ENCODE measurements at places on chromosomes 12 and 14. TPM values are rescaled to one million over a fixed set of nuclear protein-coding genes. Genes with fewer than 3 reads are reported as not detected.

The AVPR1A gene
- total RNA-seq: 5.1 TPM

- DNase-seq: no peak
- H3K27ac ChIP-seq: no peak overlapping the region
- no peaks in the 10 kb centered on the region for H3K4me1 ChIP-seq
- H3K4me3 ChIP-seq: no peak overlapping the region
- no peaks in the 10 kb centered on the region for H3K27me3 ChIP-seq
Measured at GRCh38 chr14:102238131-102238530, 66.8 kb downstream of the MOK start.

GRCh38 chr12:10672231-10672868 lies 1.5 kb downstream of the STYK1 start:
- H3K4me3 ChIP-seq: peak overlapping the region; percentile 87
- peak overlapping the region; percentile 94 for H3K27ac ChIP-seq
- peaks cover 48% of the 10 kb centered on the region for H3K27me3 ChIP-seq

- no peak overlapping the region for H3K4me3 ChIP-seq
- no peak overlapping the region for H3K27ac ChIP-seq
- H3K4me1 ChIP-seq: peaks cover 15% of the 10 kb centered on the region
- no peak for DNase-seq
Measured at GRCh38 chr14:24924544-24924943, 125.4 kb downstream of the STXBP6 start.

The CFAP54 gene
- 0.93 TPM for total RNA-seq

The RASAL1 gene
- total RNA-seq: 0.58 TPM

The PRB2 gene
- not detected for total RNA-seq

DNA sequence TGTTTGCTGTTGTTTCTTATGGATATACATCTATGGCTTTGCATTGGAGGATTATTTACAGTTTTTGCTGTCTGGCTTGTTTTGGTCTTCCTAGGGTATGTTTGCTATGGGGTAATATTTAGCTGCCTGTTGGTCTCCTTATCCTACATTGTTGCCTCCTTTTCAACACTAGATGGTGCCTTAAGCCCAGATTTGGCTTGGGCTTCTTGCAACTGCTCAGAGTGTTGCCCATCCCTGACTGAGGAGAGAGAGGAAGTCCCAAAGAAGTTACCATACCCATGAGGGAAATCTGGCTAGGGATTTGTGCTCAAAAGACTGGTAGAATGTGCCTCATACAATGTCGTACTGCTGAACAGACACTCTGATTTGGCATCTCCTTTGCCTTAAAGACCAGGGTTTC lies 94.6 kb upstream of the MUCL1 start:
- no peaks in the 10 kb centered on the region for H3K36me3 ChIP-seq
- peaks cover 14% of the 10 kb centered on the region for H3K27me3 ChIP-seq

DNA sequence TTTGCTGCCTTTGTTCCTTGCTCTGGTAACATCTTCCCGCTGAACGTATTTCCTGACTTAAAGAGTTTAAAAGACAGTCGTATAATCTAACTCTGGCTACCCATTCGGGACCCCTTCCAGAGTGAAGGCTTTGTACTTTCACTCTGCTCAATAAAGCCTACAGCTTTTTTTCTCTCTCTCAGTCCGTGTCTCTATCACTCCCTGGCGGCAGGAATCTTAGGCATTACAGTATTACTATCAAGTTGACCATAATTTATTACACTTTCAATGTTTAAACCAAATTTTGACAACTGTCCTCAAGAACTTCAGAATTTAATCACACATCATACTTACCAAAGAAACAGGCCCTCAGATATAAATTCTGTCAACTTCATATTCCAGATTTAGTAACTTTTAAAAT lies 967.9 kb downstream of the FSCB start:
- DNase-seq: no peak
- H3K27me3 ChIP-seq: no peaks in the 10 kb centered on the region
- peaks cover 5% of the 10 kb centered on the region for H3K4me1 ChIP-seq
- no peaks in the 10 kb centered on the region for H3K36me3 ChIP-seq
- no peak overlapping the region for H3K4me3 ChIP-seq

- peaks cover 23% of the 10 kb centered on the region for H3K4me1 ChIP-seq
- DNase-seq: peak; percentile 99
- H3K27me3 ChIP-seq: no peaks in the 10 kb centered on the region
- peak within 1 kb of the TSS; percentile 98 for H3K4me3 ChIP-seq
Measured at GRCh38 chr12:53451661-53452158, at the start of gene PCBP2. Gene PCBP2 (plus strand): TSS chr12:53452102. CDS start chr12:53454801, 2,699 bp downstream.

All from type B pancreatic cell (in vitro differentiated cells).